ENCODE measurements at places on chromosomes 1 and 21.

GRCh38 chr1:60573726-60574409, 500.3 kb upstream of the C1orf87 start:
- no peak for DNase-seq

GRCh38 chr1:62744611-62745577, 39.0 kb upstream of the ATG4C start:
- DNase-seq = no peak

DNA sequence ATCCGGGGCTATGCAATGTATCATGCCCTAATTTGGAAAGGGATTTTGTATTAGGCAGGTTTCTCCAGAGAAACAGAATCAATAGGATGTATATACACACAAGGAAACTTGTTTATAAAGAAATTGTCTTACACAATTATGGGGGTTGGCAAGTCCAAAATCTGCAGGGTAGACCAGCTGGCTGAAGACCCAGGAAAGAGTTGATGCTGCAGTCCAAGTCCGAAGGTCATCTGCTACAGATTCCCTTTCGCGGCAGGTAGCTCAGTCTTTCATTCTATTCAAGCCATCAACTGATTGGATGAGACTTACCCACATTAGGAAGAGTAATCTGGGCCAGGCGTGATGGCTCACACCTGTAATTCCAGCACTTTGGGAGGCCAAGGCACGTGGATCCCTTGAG, 54.6 kb upstream of the CXADR start:
- DNase-seq = no peak

DNA sequence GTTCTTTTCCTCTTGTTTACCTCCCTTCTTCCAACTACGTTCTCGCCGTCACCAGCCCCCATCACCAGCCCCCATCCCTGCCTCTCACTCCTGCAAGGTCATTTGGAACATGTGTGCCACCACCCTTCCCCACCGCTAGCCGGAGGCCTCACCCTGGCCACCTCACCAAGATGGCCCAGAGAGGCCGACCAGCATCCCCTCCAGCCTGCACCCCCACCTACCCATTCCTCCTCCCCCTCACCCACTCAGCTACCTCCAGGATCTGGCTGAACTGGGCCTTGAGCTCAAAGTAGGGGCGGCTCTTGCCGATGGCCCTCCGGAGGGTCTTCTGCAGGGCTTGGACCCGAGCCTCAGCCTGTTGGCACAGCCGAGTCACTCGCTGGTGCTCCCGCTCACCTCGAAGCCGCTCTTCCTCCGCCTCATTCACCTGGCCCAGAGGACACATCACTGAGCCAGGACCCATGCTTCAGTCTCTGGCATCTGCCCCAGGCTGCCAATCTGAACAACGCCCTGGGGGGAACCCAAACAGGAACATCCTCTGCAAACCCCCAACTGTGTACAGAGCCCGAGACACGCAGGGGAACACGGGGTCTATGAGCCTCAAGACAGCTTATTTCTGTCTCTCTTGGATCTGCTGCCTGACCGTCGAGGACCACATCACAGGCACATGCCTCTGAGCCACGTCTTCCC, 12.8 kb downstream of the SH3BP5L start:
- DNase-seq = no peak

DNA sequence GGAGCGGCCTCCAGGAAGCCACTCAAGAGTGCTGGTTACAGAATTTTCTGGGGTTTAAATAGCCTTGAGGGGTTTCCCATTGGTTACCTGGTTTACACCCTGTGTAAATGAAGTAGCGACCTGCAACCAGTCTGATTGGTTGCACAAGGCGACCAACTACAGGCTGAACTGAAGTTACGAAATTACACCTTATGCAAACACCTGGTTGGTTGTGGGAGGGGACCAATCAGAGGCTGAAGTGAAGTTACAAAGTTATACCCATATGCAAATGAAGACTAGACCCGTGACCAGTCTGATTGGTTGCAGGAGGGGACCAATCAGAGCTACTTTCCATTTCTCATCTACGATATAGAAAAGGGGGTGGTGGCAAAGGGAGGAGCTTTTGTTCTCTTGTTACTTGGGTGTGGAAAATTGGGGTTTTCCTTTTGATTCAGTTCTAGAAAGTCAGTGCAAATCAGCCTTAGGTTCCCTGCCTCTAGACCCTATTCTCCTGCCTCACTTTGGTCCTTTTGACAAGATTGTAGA, 22.2 kb upstream of the C1orf174 start:
- no peak for DNase-seq

DNA sequence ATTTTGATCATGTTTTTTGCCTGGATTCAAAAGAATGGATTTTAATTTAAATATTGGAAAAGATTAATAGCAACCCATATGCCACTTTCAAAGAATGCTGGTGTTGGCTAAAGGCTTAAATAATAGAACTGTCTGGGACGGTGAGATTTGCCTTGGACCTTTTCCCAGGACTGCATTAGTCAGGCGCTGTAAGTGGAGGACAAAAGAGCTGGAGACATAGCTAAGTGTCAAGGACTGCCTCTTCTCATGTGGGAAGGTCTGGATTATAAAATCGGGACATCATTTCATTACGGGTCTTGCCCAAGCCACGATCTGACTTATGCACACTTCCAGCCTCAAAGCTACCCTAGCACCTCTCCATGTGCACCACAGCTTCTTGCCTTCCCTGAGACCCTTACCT, 458.5 kb upstream of the DEPDC1 start:
- DNase-seq = no peak

- DNase-seq = no peak
These were observed 6.7 kb downstream of the TAS1R3 start for GRCh38 chr1:1337793-1338147.

DNA sequence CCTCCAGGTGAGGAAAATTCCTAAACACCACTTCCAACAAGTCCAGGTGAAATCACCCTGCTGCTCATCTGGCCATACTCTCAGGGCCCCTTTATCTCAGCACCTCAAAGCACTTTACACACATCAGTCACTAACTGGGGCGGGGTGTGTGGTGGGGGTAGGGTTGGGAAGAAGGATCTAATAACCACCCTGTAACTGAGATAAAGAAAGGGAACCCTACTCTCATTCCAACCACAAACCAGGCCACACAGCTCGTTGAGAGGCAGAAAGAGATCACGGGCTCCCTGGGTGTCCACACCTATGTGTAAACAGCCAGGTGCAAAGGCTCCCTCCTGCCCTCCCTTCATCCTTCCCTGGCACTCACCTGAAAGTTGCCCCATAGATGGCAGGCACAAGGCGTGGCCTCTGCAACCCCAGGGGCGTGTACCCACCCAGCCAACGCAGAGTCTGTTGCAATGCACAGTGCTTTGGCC, 20.4 kb downstream of the GPR161 start:
- DNase-seq = no peak

DNA sequence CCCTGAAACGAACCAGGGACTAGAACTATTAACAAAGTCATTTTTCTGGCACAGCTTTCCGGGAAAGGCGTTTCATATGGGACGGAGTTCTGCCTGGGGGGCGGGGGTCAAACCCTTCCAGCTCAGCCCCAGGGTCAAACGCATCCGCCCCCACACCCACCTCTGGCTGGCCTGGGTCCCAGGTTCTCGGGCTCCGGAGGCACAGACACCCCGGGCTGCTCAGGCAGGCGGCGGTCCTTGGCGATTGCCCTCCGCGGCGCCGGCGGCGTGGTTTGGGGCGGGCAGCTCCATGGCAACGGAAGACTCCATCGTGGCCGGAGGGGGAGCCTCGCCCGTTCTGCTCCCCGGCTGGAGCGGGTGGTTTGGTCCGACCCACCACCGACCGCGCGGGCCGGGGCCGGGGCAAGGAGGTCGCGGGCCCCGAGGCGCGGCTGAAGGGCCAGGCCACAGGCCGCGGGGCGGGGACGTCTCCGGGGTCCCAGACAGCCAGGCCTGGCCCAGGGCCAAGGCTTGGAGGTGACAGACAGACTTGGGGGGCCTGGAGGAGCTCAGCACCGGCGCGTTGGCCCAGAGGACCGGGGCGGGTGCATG, at the start of gene CFAP74:
Gene CFAP74 (minus strand): TSS at position 246 of the 591 bp plus-strand sequence. CDS start 12,830 bp downstream, outside the sequence.
- no peak for DNase-seq

DNA sequence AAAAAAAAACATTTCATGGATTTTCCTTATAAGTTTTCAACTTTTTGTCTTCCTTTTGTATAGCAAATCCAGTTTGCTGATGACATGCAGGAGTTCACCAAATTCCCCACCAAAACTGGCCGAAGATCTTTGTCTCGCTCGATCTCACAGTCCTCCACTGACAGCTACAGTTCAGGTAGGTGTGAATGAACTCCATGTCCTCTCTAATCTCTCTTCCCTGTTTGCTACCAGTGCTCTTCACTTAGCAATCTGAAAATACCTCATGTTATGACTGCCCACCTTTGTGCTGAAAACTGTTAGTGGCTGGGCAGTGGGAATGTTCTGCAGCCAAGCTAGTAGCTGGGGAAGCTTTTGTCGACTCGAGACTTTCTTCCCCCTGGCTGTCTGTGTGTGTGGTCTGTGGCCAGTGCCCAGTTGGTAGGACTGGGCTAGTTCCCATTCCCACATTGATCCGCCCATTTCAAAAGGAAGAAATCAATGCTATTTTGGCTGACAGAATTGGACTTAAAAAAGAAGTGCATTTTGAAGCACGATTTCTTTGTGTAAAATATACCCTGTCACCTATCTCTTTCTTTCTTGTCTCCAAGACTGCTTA, 24.5 kb downstream of the AHCYL1 start:
- no peak for DNase-seq

DNA sequence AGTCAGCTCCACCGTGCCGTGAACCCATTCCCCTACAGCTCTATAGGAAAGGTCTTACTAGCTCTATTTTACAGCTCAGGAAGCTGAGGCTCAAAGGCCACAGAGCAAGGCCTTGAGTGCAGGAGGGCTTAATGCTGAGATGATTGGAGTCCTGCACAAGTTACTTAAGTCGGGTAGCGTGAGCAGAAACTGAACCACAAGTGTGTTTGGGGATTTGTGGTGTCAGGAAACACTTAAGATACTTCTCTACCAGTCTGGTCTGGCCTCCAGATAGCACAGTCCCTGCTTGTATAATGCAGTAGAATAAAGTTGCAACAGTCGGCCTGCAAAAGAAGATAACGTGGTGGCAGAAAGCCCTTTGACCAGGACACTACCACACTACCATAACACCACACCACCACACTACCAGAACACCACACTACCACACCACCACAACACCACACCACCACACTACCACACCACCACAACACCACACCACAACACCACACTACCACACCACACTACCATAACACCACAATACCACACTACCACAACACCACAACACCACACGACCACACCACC, 118.1 kb downstream of the SPSB1 start:
- DNase-seq = no peak

DNA sequence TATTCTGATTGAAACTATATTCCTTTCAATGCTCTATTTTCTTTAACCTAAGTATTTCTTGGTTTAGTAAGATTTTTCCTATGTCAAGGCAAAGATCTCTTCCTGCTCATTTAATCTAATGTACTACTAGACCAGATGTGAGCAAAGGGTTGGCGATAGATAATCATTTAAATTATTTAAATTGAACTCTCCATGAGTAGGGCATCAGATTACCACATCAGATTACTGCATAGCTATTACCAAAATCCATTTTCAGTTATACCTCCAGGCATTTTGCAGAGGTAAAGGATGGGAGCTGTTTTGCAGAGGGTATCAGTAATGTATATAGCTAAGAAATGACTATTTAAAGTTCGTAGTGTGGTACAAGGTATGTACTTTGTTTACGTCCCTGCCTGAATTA, 607.9 kb downstream of the PTPRC start:
- DNase-seq = no peak

- DNase-seq = no peak
These were observed 70.9 kb upstream of the PLPPR4 start for GRCh38 chr1:99193431-99193830.

DNA sequence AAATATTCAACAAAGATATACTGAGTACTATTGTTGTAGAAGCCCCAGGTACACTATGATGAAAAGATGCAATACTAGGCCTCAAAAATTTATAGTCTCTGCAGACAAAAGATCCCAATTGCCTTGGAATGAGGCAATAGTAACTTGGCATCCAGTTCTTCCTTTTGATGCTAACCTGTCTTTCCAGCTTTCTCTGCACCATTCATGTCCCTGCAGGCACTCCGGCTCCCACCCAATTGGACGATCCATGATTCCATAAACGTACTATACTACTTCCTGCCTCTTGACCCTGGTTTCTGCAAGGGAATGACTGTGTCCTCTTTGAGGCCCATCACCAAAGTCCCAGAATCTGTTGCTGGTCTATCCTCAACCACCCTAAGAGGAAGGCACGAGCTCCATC, 8.0 kb upstream of the TAGLN2 start:
- no peak for DNase-seq

DNA sequence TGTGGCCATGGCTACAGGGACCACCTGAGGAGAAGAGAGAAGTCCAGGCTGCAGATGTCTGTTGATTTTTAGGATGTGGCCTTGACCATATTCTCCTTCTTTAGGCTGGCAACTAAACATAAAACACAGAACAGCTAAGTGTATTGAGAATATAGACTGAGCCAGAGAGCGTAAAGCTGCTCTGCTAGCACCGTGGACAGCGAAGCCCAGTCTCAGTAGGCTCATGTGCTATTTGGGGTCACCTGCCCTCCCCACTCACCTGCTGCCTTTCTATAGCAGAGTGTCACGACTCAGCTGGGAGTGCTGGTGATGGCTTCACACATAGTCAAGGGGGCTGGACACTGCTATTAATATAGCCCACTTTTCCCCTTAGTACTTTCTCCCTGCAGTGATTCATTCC, 278.5 kb downstream of the KCNH1 start:
- no peak for DNase-seq

DNA sequence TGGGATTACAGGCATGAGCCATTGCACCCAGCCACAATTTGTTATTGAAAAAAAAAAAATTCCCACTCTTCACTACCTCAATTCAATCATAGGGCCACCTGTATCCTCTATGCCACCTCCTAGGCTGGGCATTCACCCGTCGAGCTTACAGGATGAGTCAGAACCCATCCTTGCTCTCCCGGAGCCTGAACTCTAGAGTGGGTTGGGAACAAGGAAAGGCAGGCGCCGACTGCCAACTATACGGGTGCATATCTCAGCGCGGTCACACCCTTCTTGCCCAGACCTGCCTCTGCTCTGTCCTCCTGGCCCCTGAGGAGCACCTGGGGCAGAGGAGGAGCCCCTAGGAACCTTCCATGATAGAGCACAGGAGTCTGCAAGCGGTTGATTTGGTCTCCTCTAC, 21.4 kb upstream of the LBR start:
- no peak for DNase-seq

Data from spleen (tissue), 13 donors.